ENCODE measurements at places on chromosomes 7 and 10. TPM values are rescaled to one million over a fixed set of nuclear protein-coding genes. Genes with fewer than 3 reads are reported as not detected.

- no peaks in the 10 kb centered on the region for H3K27me3 ChIP-seq
- H3K4me1 ChIP-seq = no peaks in the 10 kb centered on the region
- no peak for DNase-seq
- H3K27ac ChIP-seq = no peak overlapping the region
- H3K4me3 ChIP-seq = no peak overlapping the region
These were observed 35.4 kb downstream of the PRR15 start for GRCh38 chr7:29599026-29599425.

GRCh38 chr7:7565018-7565680 lies 1.5 kb upstream of the MIOS start:
- no peak overlapping the region for H3K4me3 ChIP-seq
- no peak overlapping the region for H3K27ac ChIP-seq
- peaks cover 29% of the 10 kb centered on the region for H3K4me1 ChIP-seq
- no peaks in the 10 kb centered on the region for H3K36me3 ChIP-seq

GRCh38 chr10:13001041-13001886 lies at the start of gene CCDC3:
Gene CCDC3, minus strand, starts transcription at chr10:13001713. Its CDS starts 143 bp downstream, at chr10:13001570.
- peak; percentile 69 for DNase-seq
- H3K36me3 ChIP-seq = no peaks in the 10 kb centered on the region
- H3K27ac ChIP-seq = no peak within 1 kb of the TSS
- no peaks in the 10 kb centered on the region for H3K4me1 ChIP-seq

- no peak for DNase-seq
- H3K27ac ChIP-seq = no peak overlapping the region
- H3K27me3 ChIP-seq = no peaks in the 10 kb centered on the region
These were observed 46.8 kb downstream of the CH25H start for GRCh38 chr10:89160339-89160738.

- H3K27ac ChIP-seq = no peak overlapping the region
- H3K36me3 ChIP-seq = no peaks in the 10 kb centered on the region
- H3K4me1 ChIP-seq = peaks cover 17% of the 10 kb centered on the region
- no peaks in the 10 kb centered on the region for H3K27me3 ChIP-seq
- H3K4me3 ChIP-seq = no peak overlapping the region
- DNase-seq = no peak
These were observed 417.5 kb upstream of the MGMT start for GRCh38 chr10:129049501-129049900.

DNA sequence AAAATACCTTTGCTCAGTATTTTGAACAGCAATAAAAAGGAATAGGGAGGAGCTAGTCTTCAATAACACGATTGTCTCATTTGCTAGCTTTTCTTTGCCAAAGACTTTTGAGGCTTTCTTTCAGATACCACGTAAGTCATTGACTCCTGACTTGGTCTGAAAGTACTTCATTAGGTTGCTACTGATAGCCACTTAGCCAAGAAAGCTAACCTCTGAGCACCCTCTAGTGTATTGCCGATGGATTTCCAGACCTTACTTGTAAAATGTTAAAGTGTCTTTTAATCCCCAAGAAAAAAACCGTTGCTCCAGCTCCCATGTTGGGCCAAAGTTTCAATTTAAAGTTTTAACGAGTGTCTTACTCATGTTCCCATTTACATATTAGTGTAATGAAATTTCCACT lies 63.4 kb upstream of the STRIP2 start:
- H3K27ac ChIP-seq = no peak overlapping the region
- H3K4me3 ChIP-seq = no peak overlapping the region
- peak; percentile 23 for DNase-seq
- peaks cover 9% of the 10 kb centered on the region for H3K4me1 ChIP-seq
- H3K27me3 ChIP-seq = no peaks in the 10 kb centered on the region

- H3K36me3 ChIP-seq = peaks cover 5% of the 10 kb centered on the region
- DNase-seq = no peak
- H3K27ac ChIP-seq = peak overlapping the region; percentile 6
- H3K27me3 ChIP-seq = no peaks in the 10 kb centered on the region
These were observed 41.9 kb downstream of the DGKI start for GRCh38 chr7:137804836-137805235.

- peaks cover 41% of the 10 kb centered on the region for H3K4me1 ChIP-seq
- H3K27me3 ChIP-seq = no peaks in the 10 kb centered on the region
- H3K4me3 ChIP-seq = no peak overlapping the region
- H3K27ac ChIP-seq = peak overlapping the region; percentile 88
- DNase-seq = no peak
These were observed 28.7 kb upstream of the ARHGAP22 start for GRCh38 chr10:48633381-48634197.

- no peak for DNase-seq
- H3K27ac ChIP-seq = no peak overlapping the region
- no peaks in the 10 kb centered on the region for H3K27me3 ChIP-seq
These were observed 607.1 kb upstream of the FOXK1 start for GRCh38 chr7:4074994-4075393.

- no peaks in the 10 kb centered on the region for H3K36me3 ChIP-seq
- no peak for DNase-seq
- H3K4me1 ChIP-seq = no peaks in the 10 kb centered on the region
These were observed 1244.8 kb upstream of the SORCS1 start for GRCh38 chr10:108409306-108409705.

DNA sequence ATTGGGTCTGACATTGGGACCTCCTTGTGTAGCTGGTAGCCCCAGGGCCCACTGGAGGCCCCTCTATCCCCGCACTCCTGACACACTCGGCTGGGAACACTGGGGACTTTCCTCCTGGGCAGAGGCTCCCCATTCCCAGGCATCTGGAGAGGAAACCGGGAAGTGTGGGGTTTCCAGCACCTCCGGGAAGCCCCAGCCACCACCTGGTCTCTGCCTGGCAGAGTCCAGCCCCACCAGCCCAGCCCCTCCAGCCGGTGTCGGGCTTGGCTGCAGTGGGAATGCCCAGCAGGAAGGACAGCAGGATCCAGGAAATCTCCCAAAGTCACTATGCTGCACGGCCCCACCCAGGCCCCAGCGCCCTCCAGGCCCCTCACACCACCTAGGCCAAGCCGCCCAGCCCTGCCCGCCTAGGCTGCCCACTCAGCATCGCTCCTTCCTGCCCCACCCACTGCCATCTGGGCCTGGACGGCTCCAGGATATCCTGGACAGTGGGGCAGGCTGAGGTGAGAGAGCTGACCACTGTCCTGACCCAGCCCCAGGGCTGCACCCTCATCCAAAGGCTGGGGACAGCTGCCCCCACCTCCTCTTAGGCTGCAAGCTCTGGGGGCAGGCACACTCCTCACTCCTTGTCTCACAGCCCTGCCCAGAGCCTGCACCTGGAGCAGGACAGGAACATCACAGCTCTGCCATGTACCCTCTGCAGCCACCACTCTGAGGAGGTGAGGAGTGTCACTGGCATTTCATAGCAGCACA lies 11.8 kb downstream of the RASGEF1A start:
- peak; percentile 85 for DNase-seq
- no peaks in the 10 kb centered on the region for H3K36me3 ChIP-seq
- H3K4me1 ChIP-seq = no peaks in the 10 kb centered on the region
- H3K4me3 ChIP-seq = no peak overlapping the region
- no peak overlapping the region for H3K27ac ChIP-seq
- no peaks in the 10 kb centered on the region for H3K27me3 ChIP-seq

DNA sequence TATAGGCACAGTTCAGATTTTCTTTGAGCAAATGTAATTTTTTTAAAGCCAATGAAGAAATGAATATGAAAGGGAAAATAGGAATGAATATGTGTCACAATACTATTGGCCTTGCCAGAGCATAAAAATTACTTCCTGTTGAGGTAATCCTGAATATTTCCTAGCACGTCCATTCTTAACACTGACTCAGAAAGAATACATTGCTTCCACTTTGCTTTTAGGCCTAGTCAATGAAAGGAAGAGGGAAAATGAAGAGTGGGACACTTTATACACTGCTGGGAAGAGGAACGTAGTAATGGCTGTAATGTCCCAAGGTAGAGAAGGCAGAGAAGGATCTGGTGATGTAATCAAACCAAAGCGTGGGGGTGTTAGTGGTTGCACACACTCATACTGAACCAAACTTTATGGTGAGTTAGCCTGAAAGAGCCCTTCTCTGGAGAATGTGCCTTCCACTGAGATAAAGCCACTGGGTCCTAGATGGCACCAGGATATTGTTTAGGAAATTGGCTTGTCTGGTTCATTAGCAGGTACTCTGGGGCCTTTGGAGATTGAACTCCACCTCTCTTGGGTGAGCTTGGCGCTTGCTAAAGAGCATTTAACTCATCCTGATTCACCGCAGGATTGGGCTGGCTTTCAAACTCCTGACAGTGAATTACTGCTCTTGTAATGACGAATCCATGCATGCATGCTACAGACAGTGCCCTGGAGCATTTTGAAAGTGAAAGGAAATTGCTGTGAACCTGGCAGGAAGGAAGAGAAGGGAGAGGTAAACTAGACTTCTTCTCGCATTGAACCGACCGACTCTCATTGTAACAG lies 254.9 kb downstream of the KIAA1217 start:
- H3K36me3 ChIP-seq = no peaks in the 10 kb centered on the region
- no peaks in the 10 kb centered on the region for H3K27me3 ChIP-seq
- peak overlapping the region; percentile 3 for H3K4me3 ChIP-seq
- peak overlapping the region; percentile 96 for H3K27ac ChIP-seq
- peak; percentile 76 for DNase-seq

DNA sequence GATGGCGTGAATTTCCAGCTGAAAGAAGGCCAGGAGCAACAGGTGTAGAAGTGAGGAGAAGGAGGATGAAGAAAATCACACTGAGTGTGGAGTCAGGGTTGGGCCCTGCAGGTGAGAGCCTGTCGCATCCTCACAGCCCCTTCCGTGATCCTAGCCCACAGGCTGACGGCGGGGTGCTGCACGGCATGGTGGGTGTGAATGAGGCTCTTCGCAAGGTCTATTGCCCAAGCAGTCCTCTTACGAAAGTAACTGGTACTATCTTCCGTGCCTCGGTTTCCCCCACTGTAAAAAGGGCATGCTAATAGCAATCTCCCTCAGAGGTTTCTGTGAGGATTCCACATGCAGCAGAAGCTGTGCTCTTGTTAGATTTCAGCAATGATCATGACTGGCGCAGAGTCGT lies 129.9 kb upstream of the TNS3 start:
- H3K36me3 ChIP-seq = no peaks in the 10 kb centered on the region
- no peaks in the 10 kb centered on the region for H3K4me1 ChIP-seq
- H3K27me3 ChIP-seq = no peaks in the 10 kb centered on the region
- DNase-seq = no peak

DNA sequence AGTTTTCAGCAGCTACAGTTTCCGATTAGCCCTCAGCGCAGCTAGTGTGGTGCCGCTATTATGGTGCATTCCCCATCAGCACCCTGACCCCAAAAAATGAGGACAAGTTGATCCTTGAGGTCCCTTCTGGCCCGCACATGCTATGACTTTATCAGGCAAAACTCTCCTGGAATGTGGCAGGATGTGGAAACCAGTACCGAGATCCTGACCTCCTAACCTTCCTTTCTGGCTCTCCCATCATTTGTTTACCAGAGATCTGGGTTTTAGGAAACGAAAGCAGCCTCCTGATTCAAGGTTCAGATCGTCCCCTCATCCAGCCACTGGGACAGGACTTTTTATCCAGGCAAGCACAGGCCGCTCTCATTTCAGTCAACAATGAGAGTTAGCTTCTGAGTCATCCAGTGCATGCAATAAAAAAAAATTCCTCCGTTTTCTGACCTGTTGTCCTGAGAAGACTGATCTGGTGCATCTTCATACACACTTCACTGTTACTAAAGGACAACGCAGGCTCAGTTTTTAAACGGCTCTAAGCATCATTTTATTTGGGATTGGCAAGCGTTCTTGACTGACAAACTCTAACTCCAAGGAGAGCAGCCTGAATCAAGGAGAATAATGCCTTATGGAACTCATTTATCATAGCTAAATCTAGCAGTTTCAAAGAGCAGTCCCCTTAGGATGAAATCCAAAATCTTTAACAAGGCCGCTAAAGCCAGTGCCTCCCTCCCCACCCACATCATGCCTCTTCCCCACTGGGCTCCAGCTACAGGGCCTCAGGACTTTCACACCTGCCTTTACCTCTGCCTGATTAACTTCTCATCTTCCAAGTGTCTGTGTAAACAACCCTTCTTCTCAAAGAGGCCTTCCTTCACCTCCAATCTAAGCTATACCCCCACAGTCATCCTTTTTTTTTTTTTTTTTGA lies 17.1 kb downstream of the PDLIM1 start:
- H3K4me1 ChIP-seq = peaks cover 58% of the 10 kb centered on the region
- H3K27me3 ChIP-seq = no peaks in the 10 kb centered on the region
- DNase-seq = peak; percentile 92
- H3K4me3 ChIP-seq = peak overlapping the region; percentile 38
- H3K36me3 ChIP-seq = peaks cover 7% of the 10 kb centered on the region

GRCh38 chr7:127976056-127976737 lies 55.0 kb downstream of the LRRC4 start:
- peaks cover 8% of the 10 kb centered on the region for H3K36me3 ChIP-seq
- H3K4me3 ChIP-seq = no peak overlapping the region
- no peaks in the 10 kb centered on the region for H3K27me3 ChIP-seq
- peak; percentile 72 for DNase-seq
- H3K27ac ChIP-seq = no peak overlapping the region

DNA sequence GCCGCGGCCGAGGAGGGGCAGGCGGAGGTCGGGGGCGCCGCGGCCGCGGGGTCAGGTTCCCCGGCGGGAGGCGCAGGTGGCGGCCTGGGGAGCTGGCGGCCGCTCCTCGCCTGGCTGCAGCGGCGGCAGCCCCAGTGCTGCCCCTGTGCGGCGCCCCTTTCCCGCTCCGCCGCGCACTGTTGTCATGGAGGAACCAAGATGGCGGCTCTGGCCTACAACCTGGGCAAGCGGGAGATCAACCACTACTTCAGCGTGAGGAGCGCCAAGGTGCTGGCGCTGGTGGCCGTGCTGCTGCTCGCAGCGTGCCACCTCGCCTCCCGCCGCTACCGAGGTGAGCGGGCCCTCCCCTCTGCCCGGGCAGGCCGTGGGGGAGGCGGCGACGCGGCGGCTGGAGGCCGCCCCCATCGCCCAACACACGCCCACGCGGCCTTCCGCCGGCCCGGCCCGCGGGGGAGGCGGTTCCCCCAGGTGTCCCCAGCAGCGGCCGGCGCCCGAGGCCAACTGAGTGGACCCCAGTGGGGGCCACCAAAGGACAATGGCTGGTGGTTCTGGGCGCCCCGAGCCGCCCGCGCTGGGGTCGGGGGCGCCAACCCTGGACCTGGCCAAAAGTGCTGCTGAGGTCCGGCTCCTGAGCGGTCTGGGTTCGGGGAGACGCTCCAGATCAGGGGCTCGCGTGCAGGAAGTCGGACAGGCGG lies 425 bp downstream of the CASD1 start:
- peak overlapping the region; percentile 91 for H3K4me3 ChIP-seq
- DNase-seq = peak; percentile 98
- H3K36me3 ChIP-seq = no peaks in the 10 kb centered on the region

DNA sequence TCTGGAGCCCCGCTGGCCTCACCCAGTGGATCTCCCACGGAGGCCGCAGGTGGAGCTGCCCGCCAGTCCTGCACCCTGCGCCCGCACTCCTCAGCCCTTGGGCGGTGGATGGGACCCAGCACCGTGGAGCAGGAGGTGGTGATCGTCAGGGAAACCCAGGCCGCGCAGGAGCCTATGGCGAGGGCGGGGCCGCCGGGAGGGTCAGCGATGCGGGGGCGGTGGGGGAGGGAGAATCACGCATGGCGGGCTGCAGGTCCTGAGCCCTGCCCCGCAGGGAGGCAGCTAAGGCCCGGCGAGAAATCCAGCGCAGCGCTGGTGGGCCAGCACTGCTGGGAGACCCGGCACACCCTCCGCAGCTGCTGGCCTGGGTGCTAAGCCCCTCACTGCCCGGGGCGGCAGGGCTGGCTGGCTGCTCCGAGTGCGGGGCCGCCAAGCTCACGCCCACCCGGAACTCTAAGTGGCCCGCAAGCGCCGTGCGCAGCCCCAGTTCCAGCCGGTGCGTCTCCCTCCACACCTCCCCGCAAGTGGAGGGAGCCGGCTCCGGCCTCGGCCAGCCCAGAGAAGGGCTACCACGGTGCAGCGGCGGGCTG lies 524.8 kb upstream of the TPK1 start:
- H3K27ac ChIP-seq = no peak overlapping the region
- DNase-seq = no peak
- H3K27me3 ChIP-seq = no peaks in the 10 kb centered on the region
- no peak overlapping the region for H3K4me3 ChIP-seq

ZNF746 gene
- 23.6 TPM for total RNA-seq

MEIG1 gene
- total RNA-seq = 1.2 TPM

TRIM4 gene
- 29.5 TPM for total RNA-seq

Data from osteoblast (primary cell).